Activated CD4-positive, alpha-beta T cell treated with anti-CD3 and anti-CD28 coated beads, Interleukin-2, amount 50 U/mL, for 48 hours (primary cell): ENCODE measurements at places on chromosomes 7 and 10.

DNA sequence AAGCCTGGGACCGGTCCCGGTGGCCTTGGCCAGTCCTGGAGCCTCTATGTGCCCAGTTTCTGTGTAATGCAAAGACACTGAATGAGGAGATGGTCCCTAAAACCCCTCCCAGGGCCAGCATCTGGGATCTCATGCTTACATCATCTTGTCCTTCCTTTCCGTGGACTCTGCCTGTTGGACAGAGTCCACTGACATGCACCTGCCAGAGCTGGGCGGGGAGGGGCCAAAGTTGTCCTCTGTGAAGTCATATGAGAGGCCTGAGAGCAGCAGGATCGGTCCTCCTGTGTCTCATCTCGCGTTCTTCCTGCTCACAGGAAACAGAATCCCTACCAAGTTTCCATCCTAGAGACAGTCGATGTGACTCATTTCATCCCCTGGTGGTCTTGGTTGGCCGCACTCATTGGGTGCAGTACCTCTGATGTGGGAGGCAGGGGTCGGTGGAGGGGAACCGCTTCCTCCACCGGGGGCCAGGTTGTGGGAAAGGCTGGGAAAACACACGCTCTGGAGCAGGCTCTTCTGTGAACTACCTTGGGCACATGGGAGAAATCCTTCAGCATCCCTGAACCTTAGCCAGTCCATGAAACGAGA lies 389.6 kb upstream of the PODXL start:
- no peak for DNase-seq

GRCh38 chr7:45055594-45056219 lies 33.1 kb downstream of the NACAD start:
- DNase-seq, result no peak

DNA sequence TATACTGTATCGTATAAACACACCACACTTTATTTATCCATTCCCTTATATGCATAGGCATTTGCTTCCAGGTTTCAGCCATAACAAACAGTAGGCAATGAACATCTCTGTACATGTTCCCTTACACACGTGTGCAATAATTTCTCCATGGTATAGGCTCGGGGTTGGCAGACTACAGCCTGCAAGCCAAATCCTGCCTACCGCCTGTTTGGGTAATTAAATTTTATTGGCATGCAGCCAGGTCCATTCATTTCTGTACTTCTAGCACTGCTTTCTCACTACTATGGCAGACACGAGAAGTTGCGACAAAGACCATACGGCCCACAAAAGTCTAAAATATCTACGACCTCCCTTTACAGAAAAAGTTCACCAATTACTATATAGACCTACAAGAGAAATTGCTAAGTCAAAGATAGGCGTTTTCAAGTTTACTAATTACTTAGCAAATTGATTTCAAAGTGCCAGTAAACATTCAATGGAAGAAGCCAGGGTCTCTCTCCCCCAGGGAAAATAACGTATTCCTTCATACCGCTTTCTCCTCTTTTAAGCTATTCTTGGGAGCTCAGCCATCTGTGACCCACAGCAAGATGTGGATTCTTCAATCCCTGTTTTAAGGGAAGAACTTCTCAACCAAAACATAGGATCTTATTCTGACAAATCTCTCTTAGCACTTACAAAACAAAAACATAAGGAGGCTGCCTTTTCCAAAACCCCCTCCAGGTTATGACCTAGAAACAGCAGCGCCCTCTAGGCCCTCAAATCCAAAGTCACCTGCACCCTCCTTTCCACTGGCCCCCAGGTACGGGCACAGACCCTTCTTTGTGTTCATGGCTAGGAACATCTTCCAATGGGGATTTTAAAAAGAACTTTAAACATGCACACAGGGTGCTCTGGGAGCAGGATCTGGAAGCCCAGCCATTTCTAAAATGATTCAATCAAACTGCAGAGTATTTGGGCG lies 100.5 kb downstream of the FGFR2 start:
- no peak for DNase-seq

- DNase-seq, result no peak
These were observed 269.6 kb upstream of the LRGUK start for GRCh38 chr7:133857376-133858119.

DNA sequence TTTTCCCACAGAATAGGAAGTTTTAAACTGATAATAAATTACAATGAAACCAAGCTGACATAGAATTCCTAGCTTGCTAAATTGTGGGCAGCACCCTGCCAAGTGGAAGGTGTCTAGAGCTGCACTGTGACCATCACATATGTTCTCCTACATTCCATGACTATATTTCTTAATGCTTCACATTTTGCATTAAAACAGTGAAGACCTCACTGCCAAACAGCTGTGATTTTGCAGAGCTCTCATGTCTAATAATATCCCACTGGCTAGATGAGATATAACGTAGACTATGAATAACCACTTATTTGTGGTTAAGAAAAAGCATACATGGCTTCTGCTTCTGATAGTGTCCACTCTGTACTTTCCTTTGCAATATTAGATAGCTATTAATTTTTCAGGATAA lies 228.3 kb upstream of the TEX47 start:
- DNase-seq, result no peak

- no peak for DNase-seq
These were observed 133.8 kb downstream of the NEURL1 start for GRCh38 chr10:103627111-103627892.

GRCh38 chr10:26832960-26833359 lies 27.8 kb downstream of the ABI1 start:
- DNase-seq, result no peak

DNA sequence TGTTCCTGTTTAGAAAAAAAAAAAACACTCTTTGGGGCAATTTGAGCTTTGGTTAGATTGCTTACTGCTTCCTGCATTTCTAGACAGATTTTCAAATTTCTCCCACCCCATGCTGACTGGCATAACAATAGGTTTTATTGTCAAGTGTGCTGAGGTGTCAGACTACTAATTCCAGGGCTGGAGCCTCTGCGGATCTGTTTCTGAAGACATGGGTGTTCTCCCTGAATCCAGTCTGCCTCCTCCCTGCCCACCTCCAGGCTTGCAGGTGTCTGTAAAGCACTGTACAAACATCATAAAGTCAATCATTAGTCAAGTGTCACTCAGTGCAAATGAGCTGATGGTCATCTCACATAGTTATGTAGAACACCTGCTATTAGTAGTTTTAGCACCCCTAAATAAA lies 292.4 kb downstream of the GATA3 start:
- DNase-seq, result no peak

DNA sequence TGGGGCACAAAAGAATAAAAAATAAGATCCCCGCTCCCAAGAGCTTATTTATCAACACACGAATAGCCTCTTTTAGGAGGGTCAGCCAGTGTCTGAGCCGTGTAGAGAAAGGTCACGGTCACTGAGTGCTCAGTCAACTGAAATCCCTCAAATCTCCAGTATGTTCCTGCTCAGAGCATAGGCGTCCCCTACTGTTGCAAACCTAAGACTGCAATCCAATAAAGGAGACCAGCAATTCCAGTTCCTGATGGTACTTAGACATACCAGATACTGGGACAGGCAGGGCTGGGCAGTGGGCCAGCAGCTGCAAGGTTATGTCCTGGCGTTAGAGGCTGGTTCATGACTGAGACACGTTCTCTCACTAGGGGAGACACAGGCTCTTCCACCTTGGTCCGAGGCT lies 93.6 kb downstream of the CACNB2 start:
- no peak for DNase-seq

GRCh38 chr10:44902941-44903545 lies 8.1 kb upstream of the TMEM72 start:
- DNase-seq, result no peak

GRCh38 chr7:23287612-23288011 lies 11.5 kb upstream of the MALSU1 start:
- DNase-seq, result no peak

- DNase-seq, result no peak
These were observed 364.2 kb downstream of the AUTS2 start for GRCh38 chr7:69962186-69963065.

DNA sequence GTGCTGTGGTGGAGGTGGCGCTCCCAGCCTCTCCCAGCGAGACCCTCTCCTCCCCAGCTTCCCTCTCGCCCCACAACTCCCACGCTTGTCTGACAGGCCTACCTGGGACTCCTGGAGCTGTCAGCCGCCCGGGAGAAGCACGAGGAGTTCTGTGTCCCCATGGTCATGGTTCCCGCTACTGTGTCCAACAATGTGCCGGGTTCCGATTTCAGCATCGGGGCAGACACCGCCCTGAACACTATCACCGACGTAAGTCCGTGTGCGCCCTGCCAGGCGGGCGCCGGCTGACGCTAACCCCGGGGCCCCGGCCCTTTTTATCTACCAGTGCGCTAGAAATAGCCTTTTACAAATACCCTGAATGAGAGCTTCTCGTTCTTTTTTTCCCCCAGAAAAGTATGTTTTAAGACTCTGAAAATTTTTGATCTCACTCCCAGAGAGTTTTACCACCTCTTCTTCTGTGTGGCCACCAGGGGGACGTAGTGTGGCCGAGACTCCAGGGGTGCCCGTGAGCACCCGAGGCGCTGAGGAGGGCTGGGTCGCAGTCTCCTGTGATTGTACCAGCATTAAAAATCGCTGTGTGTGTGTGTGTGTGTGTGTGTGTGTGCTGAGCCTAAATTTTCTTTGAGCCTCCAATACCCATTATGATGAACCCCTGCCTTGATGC lies 52.6 kb downstream of the PFKP start:
- DNase-seq, result no peak
